HS-5 (cell line): ENCODE measurements at places on chromosomes 12 and 14.

- DNase-seq, result no peak
These were observed 24.1 kb upstream of the ADIPOR2 start for GRCh38 chr12:1666685-1667162.

DNA sequence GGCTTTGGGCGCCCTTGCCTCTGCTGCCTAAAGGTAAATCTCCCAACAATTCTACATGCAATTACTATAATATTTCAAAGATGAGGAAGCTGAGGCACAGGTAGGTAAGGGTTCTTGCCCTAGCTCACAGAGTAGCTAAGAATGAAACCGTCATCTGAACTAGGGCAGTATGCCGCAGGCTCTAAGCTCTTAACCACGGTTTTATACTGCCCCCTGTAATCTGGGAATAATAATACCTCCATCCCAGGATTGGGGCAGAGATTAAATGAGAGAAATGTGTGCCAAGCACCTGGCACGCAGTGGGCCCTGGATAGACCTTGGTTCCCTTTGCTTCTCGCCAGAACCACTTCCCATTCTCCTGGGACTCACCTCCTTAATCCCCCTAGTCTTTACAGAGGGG, 1.5 kb upstream of the HRK start:
- DNase-seq, result no peak

DNA sequence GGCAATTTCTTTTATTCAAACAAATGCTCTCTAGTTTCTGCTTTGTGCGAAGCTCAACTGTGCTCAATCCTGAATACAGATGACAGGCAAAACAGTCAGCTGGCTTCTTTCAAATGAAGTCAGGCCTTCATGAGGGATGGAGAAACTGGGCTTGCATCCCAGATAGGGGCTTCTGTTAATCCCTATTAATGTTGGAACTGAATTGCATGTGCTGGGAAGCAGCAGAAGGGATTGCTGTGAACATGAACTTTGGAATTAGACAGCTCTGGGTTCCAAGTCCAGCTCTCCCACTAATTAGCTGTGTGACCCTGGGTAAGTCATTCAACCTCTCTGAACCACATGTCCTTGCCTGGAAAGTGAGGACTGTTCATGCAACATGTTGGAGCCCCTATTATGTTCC, 21.1 kb upstream of the CORO1C start:
- no peak for DNase-seq

DNA sequence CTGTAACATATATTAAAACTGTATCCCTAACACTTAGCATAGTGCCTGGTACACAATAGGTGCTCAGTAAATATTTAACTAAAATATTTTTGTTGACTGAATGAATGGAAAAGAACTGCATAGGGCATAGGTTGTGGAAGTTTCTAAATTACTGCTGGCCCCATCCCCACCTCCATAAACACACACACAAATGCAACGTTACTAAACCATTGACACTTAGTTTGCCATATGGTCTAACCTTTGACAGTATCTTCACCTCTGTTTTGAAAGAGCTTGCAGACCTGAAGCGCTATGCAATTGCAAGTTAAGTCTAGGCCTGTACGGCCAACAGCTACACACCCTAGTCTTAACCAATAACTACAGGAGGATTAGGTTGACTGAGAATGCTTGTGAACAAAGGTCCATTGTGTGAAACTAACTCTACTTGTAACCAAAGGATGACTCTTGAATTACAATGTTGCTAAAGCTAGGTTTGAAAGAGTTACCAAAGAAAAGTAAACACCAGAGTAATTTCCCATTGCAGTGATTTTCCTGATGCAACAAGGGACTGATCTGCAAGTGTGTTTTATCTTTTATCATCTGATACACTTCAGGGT, 924 bp upstream of the MANSC1 start:
- DNase-seq, result no peak

- DNase-seq, result no peak
These were observed 219.7 kb upstream of the PKP2 start for GRCh38 chr12:33116284-33116683.

GRCh38 chr14:96351986-96352385, 11.2 kb downstream of the ATG2B start:
- DNase-seq, result no peak

DNA sequence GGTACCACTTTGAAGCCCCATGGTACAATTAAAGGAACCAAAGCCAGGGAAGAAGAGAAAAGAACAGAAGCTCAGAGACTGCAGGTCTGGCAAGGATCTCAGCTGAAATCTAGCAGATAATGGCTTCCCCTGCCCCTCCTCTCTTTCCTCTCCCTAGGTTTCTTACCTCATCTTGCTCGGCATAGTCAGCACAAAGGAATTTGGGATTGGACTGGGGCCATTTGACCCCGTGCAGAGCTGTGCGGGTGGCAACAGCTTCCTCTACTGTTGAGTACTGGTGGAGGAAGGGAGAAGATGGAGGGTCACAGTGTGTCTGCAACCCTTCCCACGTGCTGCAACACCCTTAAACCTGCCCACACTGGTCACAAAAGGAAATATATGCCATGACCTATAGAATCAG, 4.7 kb upstream of the CDH24 start:
- peak; percentile 90 for DNase-seq

GRCh38 chr14:65431245-65431644, 18.7 kb downstream of the FUT8 start:
- DNase-seq, result no peak
